Caudate nucleus (tissue), 63 donors: ENCODE measurements at places on chromosomes 6 and 20.
A peak's percentile ranks its signal among the peaks of the same experiment; 100 is the strongest.

GRCh38 chr6:3816251-3816650 is 32.9 kb upstream of the FAM50B start:
- DNase-seq = no peak

- peak; percentile 17 for DNase-seq
Measured at GRCh38 chr6:71420095-71420692, 131.6 kb downstream of the OGFRL1 start.

GRCh38 chr6:44271406-44271723 is 1.1 kb downstream of the TMEM151B start:
- DNase-seq = no peak

- no peak for DNase-seq
Measured at GRCh38 chr20:47765691-47766594, 19.3 kb downstream of the SULF2 start.

DNA sequence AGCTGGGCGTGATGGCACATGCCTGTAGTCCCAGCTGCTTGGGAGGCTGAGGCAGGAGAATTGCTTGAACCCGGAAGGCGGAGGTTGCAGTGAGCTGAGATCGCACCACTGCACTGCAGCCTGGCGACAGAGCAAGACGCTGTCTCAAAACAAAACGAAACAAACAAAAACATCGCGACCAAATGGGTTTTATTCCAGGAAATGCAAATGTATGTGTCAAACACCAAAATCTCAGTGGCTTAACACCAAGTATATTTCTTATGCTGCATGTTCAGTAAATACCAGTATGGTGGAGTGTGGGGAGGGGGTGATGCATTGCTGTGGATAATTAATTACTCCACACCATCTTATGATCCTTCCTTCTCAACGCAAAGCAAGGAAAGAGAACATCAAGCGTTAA is 28.1 kb downstream of the ACTR5 start:
- no peak for DNase-seq

GRCh38 chr6:52566853-52567279 is 10.0 kb downstream of the TRAM2 start:
- DNase-seq = no peak

DNA sequence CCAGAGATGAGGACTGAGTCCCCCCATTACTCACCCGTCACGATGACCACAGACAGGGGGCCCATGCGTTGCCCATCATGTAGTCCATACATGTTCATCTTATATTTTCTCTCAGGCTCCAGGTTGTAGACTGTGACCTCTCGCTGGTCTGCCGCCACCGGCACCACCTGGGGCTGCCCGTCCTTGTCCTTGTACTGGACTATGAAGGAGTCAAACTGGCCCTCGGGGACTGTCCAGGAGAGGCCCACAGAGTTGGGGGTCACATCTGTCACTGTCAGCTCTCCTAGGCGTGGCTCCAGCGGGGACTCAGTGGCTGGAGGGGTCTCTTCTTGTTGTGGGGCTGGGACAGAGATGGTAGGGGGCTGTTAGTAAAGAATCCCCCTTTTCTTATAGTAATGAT is 35.4 kb downstream of the CYP21A2 start:
- DNase-seq = no peak

GRCh38 chr20:61303675-61304074 is 51.6 kb downstream of the CDH4 start:
- DNase-seq = no peak

GRCh38 chr6:158257425-158257759 is 54.9 kb upstream of the TULP4 start:
- DNase-seq = no peak

- DNase-seq = no peak
Measured at GRCh38 chr6:6401401-6401800, 80.9 kb upstream of the F13A1 start.

DNA sequence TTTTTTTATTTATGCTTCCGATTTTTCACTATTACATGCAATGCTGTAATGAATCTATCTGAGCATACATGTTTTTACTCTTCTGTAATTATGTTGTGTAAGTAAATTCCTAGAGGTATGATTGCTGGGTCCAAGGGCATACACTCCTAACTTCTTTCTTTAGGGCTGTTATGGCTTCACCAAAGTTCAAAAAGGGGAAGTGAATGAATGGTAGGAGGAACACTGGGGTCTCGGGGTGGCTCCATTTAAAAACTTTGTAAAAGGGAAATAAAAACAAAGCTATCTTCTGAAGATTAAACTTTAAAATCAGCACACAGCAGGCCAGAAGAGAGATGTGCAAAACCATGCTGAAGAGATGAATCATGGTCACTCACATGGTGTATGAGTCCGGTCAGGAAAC is 289.1 kb upstream of the SUPT3H start:
- no peak for DNase-seq

DNA sequence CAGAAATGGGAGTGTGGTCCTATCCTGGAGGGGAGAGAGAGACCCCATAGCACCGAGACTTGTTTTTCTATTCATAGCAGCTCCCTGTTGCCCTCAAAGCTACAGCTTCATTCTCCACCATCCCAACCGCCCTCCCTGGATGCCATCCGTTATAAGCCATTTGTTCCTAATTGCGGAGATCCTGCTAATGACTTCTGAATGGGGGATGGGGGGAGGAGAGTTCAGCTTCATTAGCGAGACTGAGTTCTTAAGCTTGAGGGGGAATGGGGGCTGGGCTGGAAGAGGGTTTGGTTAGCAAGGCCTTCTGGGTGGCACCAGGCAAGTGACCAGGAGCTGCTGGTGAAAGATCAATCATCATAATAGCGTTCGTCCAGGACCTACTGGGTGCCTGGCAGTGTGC is 27.1 kb downstream of the FOXP4 start:
- no peak for DNase-seq

DNA sequence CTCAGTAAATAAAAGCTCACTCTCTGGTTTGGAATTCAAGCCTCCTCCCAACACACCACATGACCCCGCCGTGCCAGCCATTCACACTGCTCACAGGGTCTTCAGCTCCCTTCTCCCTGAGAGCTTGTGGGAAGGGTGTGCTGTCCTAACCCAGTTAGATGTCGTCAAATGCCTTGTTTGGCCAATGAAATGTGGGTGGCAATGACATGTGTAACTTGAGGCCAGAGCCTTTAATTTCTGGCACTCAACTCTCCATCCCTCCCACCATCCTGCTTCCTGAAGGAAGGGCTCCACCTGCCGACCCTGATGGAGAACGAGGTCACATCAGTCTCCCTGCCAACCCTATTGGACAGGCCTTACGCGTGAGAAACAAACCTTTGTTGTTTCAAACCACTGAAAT is 224.5 kb upstream of the AGPAT4 start:
- DNase-seq = no peak

DNA sequence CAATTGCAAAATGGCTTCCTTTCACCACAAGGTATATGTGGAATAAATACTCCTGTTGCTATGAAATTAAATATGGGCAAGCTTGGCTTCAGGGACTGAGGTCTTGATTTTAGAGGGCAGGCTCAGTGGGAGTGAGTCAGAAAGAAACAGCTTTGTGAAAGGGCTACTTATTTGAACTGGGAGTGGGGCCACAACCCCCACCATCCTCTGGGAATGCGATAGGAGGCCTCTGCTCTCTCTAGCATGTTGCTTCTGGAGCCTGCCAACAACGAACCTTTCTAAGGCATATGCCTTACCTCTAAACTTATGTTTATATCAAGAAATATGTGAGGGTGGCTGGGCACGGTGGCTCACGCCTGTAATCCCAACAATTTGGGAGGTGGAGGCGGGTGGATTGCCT is 149.7 kb downstream of the LRRC1 start:
- DNase-seq = no peak

GRCh38 chr20:63062188-63063140 is 55.7 kb upstream of the BHLHE23 start:
- no peak for DNase-seq

GRCh38 chr6:28923318-28924102 is at the start of gene TRIM27:
Gene TRIM27 (minus strand): TSS chr6:28923985. CDS start chr6:28923632, 353 bp downstream.
- DNase-seq = peak; percentile 75

DNA sequence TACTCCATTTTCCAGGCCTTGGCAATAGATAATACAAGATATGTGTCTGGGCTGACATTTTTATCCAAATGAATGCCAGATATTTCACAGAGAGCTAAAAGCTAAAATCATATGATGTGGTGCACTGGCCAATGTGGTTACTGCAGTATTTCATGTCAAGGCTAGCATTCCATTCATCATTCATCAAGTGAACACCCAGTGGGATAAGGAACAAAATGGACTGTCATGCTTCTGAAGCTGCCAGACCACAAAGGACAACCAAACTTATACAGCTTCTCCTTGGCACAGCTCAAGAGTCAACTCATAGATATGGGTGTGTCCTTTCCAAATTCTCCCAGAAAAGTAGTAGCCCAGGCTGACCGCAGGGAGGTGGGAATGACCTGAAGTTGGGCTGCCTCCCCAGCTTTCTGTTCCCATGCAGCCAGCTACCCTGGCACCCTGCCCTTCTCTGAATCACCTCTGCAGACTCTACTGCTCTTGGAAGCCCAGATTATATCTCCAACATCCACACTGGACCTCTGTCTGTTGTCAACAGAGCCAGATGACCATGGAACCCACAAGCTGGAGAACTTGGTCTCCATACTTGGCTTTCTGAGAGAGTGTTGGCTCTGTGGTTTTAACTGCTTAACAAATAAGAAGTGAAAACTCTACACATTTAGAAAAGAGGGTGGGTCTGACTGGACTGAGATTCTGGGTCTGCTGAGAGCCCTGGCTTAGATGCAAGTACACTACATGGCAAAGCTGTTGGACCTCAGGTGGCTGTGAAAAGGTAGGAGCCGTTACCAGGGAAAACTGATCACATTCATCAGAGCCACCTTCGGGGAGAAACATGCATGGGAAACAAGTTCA is 122.8 kb downstream of the ALDH8A1 start:
- DNase-seq = no peak

DNA sequence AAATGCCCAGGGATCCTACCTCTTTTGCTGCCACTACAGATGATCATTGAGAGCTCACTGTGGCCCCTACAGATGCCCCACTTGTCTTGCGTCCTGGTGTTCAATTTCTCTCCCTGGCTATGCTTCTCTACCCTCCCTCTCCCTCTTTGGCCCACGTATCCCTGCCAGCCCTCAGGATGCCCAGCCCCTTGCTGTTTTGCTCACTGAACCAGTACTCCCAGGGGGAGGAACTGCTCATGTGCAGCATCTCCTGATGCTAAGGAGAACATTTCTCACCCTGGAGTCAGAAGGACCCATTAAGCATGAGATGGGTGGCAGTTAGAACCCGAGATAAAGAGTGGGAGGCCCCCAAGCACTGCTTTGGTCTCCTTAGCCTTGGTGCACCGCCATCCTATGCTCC is at the start of gene WFDC9:
Gene WFDC9 (minus strand): TSS at position 101 of the 400 bp plus-strand sequence. CDS start 21,103 bp downstream, outside the sequence.
- no peak for DNase-seq

GRCh38 chr6:5123296-5124143 is 38.4 kb downstream of the PPP1R3G start:
- DNase-seq = no peak

GRCh38 chr6:5707281-5708045 is 299.3 kb downstream of the NRN1 start:
- DNase-seq = no peak

- DNase-seq = no peak
Measured at GRCh38 chr6:125797120-125797885, 6.5 kb downstream of the NCOA7 start.

- DNase-seq = no peak
Measured at GRCh38 chr6:99362678-99363268, 13.3 kb upstream of the FAXC start.

DNA sequence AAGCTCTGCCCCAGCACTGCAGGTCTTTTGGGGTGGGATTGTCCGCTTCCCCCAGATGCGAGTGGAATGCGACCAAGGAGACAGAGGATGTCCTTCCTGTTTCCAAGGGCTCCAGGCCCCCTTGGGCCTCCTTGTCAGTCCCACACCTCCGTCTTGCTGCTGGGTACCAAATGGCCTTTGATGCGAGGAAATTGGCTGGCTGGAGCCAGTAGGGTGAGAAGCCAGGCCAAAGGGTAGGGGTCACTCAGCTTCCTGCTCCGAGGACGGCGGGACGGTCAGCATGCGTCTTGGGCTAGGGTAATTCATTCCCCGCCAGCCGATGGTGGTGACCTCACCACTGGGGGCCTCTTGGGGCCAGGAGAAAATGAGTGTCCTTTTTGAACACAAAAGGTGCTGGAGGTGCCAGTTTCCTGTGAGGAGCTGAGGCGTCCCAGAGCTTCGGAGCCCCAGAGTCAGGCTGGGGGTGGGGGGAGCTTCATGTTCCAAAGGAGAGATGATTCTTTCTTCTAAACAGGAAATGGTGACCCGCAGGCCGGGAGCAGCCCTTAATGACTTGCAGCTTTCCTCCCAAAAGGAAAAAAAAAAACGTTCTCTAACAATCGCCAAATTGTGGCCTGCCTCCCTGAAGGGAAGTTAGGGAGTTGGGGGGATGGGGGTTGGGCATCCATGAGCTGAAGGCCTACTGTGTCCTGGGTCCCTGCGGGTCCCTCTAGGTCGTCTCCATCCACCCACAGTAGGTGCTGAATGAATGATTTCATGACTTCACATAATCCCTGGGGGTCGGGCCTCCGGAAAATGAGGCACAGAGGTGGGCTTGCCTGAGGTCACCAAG is 6.7 kb downstream of the SNAI1 start:
- no peak for DNase-seq

DNA sequence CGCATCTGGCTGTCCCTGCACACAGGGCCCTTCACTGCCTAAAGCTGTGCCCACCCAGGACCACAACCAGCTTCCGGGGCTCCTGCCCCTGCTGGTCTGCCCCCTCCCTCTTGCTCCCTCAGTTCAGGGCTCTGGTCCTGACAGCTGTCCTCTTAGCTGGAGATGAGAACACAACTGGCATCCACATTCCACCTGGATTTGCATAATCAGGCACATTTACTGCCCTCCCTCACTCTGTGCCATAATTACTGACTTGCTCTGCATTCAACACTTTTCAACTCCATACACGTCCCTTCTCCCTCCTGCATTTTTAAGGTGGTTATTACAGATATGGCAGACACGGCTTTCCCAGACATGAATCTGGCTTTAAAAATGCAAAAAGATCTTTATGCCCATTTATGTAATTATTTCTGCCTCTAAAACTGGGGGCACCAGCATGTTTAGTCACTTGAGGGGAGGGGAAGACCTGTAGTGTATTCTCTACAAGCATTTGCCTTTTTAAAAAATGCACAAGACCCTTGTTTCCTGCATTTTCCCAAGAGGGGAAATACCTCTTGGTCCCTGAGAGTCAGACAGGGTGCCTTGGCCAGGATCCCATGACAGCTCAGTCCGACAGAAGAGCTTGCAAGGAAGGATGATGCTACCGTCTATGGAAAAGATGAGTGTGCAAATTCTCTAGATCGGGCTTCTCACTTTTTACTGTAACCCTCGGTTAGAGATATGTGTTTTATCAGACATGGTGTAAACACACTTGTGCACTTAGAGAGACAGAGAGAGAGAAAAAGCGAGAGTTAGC is 401.8 kb downstream of the PREX1 start:
- no peak for DNase-seq

- DNase-seq = no peak
Measured at GRCh38 chr20:26135325-26136110, 438.9 kb upstream of the ZNF337 start.
